ENCODE measurements at places on chromosomes 6 and 20.

GRCh38 chr6:148193063-148193680 is 149.5 kb upstream of the SASH1 start:
- DNase-seq: peak; percentile 9

DNA sequence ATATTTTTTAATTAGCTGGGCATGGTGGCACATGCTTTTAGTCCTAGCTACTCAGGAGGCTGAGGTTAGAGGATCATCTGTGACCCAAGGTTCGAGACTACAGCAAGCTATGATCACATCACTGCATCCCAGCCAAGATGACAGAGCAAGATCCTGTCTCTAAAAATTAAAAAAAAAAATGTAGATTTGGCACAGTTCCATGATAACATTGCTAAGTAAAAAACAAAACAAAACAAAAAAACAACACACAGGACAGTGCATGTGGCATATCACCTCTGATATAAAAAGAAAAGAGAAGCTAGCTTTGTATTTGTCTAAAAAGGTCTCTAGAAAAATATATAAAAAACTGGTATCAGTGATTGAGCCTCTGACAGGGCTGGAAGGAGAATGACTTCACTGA is 24.6 kb downstream of the RNF24 start:
- no peak for DNase-seq

- DNase-seq: no peak
Measured at GRCh38 chr6:157800420-157801237, 22.4 kb upstream of the SNX9 start.

DNA sequence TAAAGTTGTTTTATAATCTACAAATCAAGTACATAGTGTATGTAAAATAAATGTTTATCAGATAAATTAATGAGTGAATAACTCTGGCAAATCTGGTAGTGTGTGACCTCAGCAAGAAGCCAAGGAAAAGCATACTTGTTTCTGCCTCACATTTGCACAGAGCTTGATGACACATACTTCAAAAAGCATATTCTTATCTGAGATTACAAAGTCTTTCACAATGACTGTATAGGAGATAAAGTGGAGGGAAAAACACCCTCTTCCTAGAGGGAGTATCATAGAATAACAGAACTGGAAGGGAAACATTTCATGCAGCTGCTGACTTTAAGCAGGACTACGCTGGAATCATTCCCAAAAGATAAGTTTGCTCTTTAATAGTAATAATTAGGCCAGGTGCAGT is 28.1 kb upstream of the AKAP7 start:
- DNase-seq: no peak

DNA sequence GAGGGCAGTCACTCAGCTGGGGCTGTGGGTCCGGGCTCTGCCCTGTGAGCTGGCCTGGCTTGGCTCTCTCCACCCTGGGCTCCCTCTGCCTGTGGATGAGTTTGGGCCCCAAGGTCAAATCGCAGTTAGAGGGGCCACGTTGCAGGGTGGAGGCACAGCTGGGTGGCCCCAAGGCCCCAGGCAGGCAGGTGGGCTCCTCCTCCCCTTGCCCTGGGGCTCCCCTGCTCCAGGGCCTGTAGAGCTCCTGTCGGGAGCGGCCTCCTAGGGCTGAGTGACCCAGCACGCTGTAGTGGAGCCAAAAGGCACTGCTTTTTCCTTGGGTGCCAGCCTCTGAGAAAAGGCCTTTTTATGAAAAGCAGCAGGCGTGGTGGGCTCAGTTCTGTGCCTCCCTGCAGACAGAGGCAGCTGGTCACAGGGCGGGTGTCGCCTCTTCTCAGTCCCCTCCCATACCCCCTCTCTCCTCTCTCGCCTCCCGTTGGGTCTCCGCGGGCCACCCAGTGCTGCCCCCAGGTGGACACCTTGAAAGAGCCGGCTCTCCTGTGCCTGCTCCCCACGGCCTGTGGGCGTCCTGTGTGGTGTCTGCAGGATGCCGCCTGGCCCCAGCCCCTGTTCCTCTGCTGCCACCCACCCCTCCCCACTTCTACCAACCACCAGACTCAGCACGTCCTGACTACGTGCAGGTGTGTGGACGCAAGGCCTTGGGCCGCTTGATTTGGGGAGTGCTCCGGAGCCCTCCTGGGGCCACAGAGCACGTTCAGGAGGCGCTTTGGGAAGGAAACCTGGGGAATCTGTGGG is 13.2 kb downstream of the SS18L1 start:
- DNase-seq: peak; percentile 47

DNA sequence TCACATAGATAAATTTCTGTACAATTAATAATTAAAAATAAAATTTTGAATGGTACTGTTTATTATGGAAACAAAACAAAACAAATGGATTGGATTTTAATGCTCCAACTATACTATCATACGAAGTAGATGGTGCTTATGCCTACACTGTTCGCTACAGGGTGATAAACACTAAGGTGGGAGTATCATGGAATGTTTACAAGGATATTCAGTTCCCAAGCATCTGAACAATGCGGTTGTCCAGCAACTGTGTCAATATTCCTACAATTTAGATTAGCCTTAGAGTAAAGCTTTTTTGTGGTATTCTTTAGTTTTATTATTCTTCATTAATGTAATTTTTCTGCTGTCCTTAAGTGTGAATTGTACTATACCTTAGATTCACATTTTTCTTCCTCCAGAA is 105.1 kb downstream of the MMS22L start:
- DNase-seq: no peak

- no peak for DNase-seq
Measured at GRCh38 chr6:156306531-156306930, 470.6 kb upstream of the ARID1B start.

GRCh38 chr20:9884666-9885065 is 45.8 kb upstream of the PAK5 start:
- no peak for DNase-seq

GRCh38 chr6:100084991-100085364 is 91.0 kb upstream of the MCHR2 start:
- DNase-seq: no peak

- no peak for DNase-seq
Measured at GRCh38 chr6:157440171-157440570, 59.2 kb downstream of the ZDHHC14 start.

DNA sequence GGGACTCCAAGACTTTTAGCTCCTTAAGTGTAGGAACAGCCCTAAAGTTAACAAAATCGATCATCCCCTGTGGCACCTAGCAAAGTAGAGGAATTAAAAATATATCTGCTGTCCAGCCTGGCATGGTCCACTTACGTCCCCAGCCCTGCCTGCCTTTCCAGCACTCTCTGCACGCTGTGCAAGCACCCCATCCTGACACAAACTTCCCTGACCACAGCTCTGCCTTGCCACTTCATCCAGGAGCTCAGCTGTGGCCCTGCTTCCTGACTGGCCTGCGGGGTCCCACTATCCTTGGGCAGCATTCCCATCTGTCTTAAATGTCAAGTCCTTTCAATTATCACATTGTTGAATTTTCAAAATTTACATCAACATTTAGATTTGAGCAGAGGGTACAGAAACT is 39.0 kb downstream of the BLOC1S5 start:
- DNase-seq: no peak

DNA sequence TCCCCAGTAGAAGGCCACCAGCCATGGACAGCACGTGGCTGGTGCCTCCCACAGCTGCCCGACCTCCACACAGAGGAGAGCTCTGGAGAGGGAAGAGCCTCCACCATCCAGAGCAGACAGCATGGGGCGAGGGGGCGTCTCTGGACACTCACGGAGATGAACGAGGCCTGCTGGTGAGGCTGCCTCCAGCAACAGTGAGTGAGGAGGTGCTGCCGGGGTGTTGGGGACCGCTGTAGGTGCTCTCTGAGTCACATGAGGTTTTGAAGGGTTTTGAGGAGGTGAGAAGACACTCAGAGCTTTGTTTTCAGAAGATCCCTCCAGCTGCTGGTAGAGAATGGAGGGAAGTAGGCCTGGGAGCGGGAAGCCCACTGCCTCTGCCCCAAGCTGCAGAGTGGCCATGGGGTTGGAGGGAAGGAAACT is 65.6 kb downstream of the THBS2 start:
- DNase-seq: no peak

DNA sequence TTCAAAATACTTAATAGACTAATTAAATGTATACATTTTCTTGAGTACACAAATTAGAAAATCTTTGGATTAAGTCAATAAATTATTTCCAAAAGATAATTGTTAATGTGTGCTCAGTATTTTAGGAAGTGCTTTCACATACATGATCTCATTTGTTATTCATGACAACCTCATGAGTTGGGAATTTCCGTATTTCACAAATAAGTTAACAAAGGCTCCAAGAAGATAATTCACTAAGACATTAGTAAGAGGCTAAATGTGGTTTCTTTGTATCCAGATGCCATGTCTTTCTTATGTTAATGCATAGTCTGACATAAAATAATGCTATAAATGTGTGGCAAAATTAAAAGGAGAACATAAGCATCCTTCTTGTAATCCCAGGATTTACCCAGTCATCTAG is 79.5 kb upstream of the TCF21 start:
- DNase-seq: no peak

DNA sequence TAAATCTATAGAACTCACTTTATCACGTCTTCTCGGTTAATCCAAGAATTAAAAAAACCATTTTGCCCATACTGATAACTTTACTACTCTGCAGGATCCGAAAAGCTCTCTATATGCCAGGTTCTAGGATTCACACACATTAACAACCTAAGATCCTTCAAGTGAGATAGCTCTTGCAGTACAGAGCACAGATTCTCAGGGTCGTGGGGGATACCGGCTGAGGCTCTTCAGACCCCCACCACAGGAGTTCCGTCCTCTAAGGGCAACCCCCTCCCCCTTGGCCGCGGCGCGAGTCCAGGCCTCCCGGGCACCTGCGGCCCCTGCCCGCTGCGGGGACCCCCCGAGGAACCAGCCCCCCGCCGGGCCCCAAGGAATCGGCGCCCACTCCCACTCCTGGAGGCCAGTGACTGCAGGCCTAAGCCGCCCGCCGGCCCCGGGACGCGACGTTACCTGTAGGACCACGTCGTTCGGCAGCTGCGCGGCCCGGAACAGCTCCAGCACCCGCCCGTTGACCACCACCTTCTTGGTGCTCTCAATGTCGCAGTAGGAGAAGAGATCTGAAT is 892 bp downstream of the REPS1 start:
- no peak for DNase-seq

DNA sequence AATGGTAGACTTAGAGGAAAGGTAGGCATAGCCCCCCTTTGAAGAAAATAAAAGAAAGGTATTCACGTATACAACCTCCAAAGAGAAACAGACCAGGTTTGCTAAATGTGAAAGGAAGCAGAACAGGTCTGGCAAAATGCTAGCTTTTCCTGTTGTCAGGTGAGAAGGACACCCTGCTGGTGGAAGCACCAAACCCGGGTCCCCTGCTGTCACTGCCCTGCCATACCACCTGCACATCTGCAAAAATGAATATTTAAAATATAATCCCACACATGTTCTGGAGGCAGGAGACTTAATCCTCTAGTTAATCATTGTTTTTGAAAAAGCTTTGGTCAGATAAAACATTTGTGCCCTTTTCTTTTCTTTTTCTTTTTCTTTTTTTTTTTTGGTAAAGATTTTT is 48.9 kb upstream of the OLIG3 start:
- DNase-seq: no peak

DNA sequence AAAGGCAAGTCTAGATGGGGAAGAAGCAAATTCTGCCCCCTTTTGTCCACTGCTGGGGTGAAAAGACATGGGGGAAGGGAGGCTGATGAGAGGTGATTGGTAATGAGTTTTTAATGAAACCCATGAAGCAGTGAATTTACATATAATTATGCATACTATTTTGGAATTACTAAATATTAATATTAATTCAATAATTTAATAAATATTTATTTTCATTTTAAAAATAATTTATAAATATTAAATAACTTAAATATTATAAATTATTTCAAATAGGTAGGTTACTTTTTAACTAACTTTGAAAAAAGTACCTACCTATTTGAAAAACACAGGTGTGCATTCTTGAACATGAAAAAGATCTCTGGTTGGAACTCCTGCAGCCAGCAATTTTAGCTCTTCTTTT is 138.1 kb upstream of the GPR6 start:
- no peak for DNase-seq

GRCh38 chr6:13438126-13438525 is 49.3 kb downstream of the GFOD1 start:
- DNase-seq: no peak

GRCh38 chr6:14274546-14275492 is 157.2 kb downstream of the CD83 start:
- no peak for DNase-seq

DNA sequence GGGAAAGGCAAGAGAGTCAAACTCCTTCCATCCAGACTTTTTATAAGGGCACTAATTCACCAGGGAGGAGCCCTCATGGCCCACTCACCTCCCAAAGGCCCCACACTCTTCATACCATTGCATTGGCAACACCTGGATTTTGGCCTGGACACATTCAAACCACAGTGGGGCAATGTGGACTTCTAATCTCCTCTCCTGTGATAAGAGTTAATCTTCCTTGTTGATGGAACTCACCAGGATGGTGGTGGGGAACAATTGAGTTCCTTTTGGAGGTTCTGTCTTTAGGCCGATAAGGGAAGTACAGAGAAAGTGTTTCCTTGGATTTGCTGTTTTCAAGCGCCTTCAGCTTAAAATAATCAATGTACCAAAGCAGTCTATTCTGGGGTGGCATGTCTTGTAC is 268.7 kb downstream of the CD83 start:
- DNase-seq: no peak

All from SW480 (cell line).